ENCODE measurements at places on chromosomes 2 and 18.

DNA sequence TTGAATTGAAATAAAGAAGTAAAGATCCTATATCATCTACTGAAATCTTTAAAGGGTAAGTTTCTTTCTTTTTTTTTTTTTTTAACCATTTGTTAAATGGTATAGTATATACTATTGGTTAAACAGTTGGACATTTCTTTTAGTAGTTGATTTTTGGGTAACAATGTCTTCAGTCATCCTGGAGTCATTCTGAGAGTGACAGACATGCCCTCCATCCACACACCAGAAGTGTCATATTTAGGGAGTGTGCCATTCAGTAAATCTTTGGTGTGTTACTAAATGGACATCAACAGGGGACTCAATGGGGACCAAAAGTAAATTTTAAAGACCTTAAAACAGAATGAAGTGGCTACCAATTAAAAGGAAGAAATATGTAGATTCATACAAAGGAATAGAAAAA lies 50.8 kb upstream of the SLC39A10 start:
- no peak for DNase-seq

DNA sequence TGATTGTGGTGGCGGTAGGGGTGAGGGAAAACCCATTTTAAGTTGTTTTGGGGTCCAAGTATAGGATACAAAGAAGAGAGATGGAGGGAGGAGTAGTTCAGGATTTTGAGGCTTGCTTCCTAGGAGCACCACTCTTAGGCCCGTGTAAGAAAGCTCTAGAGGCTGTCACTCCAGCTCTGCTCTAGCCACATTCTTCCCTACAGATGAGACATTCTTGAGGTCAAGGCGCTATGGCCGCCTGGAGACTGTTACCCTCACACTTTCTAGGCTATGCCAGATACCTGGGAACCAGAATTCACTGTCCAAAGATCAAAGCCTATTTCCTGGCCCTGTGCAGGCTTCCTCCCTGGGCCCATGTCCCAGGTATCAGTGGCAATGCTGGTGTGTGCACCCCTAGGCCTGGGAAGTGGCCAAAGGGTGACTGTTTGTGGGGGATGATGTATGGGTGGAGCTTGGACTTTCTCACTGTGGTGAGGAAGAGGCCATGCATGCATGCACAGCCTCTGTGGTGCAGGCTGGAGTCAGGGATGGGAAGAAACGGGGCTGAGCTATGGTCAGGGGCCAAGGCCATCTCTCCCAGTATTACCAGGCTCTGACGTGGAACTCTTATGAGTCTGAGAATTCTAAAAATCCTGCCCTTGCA lies 7.0 kb upstream of the TTL start:
- DNase-seq: no peak

DNA sequence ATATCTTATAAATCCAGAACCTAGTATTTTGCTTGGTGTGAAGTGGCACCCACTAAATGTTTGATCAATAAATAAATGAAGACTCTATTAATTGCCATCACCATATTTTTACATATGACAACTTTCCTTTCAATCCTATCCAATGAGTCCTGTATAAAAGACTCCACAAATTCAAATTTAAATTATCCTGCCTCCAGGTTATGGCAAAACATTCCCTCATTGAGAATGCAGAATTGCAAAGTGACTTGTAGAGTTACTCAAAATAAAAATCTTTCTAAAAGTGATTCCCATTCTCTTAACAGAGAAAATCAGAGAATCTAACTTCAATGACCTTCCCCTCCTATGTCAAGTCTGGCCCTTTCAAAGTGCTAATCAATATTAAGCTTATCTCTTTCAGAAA lies 236.8 kb downstream of the GRB14 start:
- no peak for DNase-seq

GRCh38 chr18:8040021-8040420 lies 472.9 kb downstream of the PTPRM start:
- DNase-seq: no peak

GRCh38 chr2:227124811-227125210 lies 39.2 kb downstream of the COL4A4 start:
- DNase-seq: no peak

DNA sequence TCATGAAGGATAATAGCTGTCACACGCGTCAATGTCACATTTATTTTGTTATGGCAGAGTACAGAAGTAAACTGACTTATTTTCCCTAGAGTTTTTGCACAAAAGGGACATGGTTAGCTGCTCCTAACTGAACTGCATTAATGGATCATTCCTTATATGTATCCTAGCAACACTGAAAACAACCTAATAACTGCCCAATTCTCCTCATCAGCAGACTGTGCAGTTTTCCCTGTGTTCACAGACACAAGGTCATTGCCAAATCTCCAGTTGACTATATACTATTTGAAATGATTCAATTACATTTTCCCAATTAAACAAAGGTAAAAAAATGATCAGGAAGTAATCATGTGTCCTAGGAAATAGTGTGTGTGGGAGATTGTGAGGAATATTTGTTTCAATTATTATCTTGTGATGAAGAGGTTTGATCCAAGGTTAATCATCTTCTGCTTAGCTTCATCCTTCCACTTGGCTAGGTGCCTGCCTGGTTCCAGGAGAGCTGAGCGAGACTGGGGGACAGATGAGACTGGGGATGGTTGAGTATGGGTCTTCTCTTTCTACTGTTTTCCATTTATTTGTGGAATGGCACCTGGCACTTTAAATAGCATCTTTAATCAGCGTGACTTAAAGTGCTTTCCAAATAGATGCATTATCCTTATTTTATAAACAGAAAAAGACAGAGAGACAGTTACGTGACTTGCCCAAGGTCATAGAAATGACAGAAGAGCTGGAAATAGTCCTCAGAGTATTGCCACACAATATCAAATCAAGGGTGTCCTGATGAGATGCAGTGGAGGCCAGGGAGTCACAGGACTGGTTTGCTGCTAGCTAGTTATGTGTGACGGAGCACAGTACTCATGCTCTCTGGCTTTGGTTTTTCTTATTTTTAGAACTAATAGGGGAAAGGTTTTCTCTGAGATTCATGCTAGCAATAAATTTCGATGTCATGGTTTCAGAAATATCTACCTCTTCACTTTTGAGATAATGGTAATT lies 335.6 kb downstream of the PIK3C3 start:
- no peak for DNase-seq

DNA sequence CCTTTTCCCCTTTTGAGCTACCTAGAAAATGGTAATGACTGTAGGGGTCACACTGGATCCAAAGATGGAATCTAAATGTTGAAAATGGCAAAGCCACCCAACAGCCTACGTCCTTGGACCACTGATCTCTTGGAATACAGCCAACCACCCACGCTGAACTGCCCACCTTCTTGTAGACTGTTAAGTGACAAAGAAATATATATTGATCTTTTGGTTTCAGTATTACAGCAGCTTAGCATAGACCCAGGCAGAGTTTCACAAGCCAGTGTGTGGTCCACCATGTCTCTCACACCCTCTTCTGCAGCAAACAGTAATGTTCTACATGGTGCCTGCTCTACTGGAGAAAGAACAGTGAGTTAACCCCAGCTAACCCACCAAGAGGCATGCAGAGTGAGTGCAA lies 20.2 kb downstream of the CACNB4 start:
- no peak for DNase-seq

DNA sequence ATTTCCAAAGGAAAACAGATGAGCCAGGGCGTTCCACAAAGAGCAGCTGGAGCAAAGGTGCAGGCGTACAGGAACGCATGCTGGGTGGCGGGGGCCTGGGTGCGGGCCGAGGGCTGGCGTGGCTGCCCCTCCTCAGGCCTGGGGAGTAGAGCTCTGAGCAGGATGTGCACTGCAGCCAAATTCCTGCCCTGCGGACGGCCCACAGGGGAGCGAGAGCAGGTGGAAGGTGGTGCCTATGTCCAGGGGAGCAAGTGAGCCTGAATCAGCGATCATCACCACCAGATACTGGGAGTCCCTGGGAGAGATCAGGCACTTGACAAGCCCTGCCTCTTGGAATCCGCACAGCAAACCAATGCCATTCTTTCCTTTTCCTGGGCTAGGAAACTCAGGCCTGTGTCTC lies 106.3 kb downstream of the GBX2 start:
- DNase-seq: no peak

DNA sequence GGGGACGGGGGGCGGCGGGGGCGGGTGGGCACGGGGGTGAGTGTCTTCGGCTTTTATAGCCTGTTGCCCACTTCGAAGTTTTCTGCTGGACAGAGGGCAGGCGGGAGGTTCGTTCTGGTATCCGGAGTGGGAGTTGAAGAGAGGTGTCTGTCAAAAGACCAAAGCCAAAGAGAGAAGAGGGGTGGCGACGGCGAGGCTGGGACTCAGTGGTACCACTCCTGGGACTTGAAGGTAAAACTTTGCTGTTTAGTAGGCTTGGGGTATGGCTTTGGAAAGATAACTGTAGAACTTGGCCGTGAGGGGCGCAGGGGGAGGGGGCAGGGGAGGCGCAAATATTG lies 215.8 kb upstream of the DTNA start:
- DNase-seq: no peak

DNA sequence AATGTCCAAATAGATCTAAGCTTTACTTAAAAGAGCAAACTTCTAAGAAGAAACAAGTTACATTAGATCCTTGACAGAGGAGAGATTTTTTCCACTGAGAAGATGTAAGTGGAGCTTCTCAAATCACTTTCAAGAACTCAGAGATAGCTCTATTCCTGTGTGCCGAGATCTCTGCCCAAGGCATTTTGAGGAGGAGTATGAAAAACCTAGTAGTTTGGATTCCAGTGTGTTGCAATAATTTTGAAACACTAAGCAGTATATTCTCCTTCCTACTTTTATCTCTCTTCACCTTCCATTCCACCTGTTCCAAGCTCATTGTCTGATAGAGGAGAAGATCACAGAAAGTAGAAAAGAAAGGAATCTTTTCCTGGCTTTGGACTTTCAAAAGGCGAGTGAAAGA lies 192.0 kb upstream of the TANK start:
- no peak for DNase-seq

- no peak for DNase-seq
Measured at GRCh38 chr2:231521443-231521842, 8.8 kb downstream of the NMUR1 start.

DNA sequence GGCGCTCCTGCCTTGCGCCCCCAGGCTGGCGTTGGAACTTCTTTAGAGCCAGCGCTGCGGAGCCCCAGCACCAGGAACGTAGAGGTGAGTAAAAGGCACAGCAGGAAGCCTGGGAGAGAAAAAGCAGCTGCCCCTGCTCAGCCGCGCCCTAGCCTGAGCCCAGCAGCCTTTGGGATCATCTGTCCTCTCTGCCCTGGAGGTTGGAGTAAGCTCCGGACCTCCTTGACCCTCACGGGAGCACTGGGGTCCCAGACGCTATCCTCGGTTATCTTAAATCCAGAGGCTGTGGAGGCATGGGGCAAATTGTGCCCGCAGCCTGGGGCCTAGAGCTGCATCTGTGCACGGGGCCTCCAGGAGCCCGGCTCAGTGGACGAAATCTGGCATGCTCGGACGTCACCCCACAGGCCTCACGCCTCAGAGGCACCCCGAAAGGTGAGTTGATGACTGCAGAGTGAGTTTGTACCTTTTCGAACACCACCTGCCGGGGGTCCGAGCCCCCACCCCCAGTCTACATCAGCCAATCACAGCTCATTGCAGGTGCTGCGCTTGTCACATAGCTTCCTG lies 1.6 kb upstream of the SLC66A2 start:
- DNase-seq: no peak

- no peak for DNase-seq
Measured at GRCh38 chr2:226693521-226693920, 106.1 kb downstream of the IRS1 start.

DNA sequence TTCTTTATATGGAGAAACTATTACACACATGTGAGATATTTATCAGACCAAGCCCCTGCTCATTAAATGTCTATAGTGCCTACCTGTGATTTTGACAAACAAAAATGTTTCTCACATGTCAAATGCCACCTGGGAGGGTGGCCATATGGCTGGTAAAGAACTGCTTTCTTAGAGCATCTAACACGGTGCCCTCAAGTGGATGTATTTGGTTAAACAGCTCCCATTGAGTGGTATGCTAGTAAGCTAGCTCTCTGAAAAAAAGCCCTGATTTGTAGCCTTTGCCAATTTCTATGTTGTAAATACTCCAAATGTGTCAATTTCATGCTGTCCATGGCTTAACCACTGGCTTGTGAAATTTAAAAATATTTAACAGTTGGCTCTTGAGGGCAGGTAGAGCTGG lies 94.6 kb downstream of the PMAIP1 start:
- no peak for DNase-seq

GRCh38 chr18:29123706-29124530 lies 947.0 kb upstream of the CDH2 start:
- DNase-seq: no peak

- peak; percentile 35 for DNase-seq
Measured at GRCh38 chr2:127080938-127081755, 25.8 kb downstream of the BIN1 start.

- no peak for DNase-seq
Measured at GRCh38 chr2:173752152-173752551, 213.0 kb downstream of the SP3 start.

DNA sequence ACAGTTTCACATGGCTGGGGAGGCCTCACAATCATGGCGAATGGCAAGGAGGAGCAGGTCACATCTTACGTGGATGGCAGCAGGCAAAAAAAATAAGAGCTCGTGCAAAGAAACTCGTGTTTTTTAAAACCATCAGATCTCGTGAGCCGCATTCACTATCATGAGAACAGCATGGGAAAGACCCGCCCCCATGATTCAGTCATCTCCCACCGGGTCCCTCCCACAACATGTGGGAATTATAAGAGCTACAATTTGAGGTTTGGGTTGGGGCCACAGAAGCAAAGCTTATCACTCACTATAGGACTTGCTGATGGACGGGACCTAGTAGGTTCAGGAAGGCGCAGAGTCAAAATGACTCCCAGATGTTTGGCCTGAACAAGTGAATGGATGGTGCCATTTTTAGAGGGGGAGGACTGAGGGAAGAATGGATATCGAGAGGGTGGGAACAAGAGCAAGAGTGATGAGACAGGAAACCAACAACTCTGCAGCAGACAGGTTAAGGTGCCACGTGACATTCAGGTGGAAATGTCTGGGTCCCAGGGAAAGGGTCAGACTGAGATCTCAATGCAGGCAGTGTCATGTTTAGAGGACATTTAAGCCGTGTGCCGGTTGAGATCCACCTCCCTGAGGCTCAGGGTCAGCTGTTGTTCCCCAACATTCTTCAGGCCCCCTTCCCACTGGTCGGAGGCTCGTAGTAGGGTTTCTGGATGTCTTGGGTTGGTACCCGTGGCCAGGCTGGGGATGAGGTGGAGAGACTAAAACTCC lies 85.7 kb downstream of the MYCN start:
- no peak for DNase-seq

- DNase-seq: no peak
Measured at GRCh38 chr2:64291181-64291580, 147.0 kb upstream of the PELI1 start.

DNA sequence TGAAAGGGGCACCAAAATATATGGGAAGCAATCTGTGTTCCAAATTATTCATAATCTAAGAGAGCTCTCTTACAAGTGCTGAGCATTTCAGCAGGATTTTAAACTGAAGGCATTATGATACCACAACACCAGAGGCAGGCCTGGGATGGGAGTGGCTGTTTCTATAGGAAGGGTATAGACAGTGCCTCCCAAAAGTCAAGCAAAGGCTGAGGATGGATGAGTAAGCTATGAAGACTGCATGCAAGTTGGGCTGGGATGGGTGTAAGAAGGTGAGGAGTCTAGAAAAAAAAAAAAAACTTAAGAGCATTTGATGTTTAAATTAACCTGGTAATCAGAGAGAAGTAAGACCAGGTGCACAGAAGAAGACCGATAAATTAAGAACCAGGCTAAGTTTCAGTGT lies 132.5 kb downstream of the OSR1 start:
- no peak for DNase-seq

All from activated T-helper 1 cell treated with anti-CD3 and anti-CD28 coated beads, Interleukin-2, amount 50 U/mL, for 16 hours (primary cell).